Tongue (tissue), 3 donors: ENCODE measurements at places on chromosomes 6 and 20. TPM values are rescaled to one million over a fixed set of nuclear protein-coding genes. Genes with fewer than 3 reads are reported as not detected.

The JPH2 gene
- total RNA-seq, result 188 TPM

The TSBP1 gene
- not detected for total RNA-seq

The MEP1A gene
- total RNA-seq, result not detected

The DSP gene
- total RNA-seq, result 167 TPM

The SLC25A27 gene
- 20.1 TPM for total RNA-seq

The TEAD3 gene
- total RNA-seq, result 19.4 TPM

The GJA1 gene
- total RNA-seq, result 102 TPM
